AG09319 (cell line): ENCODE measurements at places on chromosomes 6 and 20.

DNA sequence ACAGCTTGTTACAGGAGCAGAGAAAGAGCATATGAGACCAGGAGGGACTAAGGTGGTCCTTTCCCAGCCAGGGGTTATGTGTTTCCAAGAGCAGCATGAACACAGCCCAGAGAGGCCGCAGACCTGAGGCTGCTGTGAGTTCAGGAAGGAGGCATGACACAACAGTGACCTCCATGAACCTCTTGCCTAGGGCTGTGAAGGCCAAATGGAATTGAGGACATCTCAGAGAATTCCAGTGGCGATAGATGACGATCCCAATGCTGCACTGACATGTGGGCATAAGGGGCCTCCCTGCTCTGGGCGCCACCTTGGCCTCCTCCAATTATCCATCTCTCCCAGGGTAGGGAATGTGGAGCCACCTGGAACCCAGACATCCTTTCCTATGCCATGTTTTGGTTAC lies 79.9 kb upstream of the FUCA2 start:
- no peak for DNase-seq

DNA sequence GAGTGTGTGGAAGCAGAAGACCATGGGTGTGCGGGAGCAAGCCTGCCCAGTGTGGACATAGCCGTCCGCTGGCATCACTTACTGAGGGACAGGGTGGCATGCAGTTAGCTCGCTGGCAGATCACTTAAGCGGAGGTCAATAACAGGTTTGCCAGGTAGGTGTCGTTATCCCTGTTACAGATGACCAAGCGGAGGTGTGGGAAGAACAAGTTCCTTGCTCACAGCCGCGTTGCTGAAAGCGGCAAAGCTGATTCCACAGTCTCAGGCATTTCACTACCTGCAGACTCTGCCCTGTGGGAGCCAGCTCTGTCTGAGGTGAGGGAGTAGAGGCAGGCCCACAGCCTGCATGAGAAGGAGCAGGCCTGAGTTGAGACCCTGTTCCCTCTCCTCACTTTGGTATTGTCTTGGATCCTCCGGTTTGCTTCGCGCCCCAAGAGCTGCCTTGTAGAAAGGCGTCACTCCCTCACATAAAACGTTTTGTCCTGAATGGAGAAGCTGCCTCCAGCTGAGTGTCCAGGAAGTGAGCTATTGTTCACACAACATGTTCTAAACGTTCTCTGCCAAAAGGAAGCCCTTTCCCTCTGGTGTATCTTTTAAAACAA lies 96.9 kb downstream of the TCP11 start:
- DNase-seq: no peak

GRCh38 chr6:50986319-50986718 lies 167.6 kb downstream of the TFAP2B start:
- DNase-seq: no peak

DNA sequence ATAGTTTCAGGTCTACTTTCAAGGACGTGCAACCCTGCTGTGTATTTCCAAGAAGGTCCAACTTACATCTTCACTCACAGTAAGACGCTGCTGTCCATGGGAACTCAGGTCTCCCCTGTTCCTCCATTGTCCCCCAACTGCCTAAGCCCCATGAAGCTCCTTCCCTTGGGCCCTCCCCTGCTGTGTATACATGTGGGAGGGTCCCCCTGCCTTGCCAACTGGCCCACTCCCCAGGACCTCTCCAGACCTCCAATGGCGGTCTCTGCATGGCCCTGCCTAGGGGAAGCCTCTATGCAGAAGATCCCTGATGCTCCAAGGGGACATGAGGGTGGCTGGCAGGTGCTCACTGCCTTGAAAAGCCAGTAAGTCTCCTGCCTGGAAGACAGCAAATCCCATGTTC lies 186.7 kb upstream of the CST7 start:
- no peak for DNase-seq

- no peak for DNase-seq
Observed at GRCh38 chr6:89961481-89961880, 67.2 kb downstream of the GJA10 start.

- no peak for DNase-seq
Observed at GRCh38 chr20:20859510-20859909, 147.1 kb upstream of the RALGAPA2 start.

DNA sequence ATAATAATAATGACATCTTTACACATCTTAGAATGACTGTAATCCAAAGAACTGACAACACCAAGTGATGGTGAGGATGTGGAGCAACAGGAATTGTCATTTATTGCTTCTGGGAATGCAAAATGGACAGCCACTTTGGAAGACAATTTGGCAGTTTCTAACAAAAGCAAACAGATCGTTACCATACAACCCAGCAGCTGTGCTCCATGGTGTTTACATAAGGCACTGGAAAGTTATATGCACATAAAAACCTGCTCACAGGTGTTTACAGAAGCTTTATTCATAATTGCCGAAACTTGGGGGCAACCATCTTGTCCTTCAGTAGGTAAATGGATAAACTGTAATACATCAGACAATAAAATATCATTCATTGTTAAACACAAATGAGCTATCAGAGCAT lies 18.3 kb upstream of the ASF1A start:
- no peak for DNase-seq

- DNase-seq: no peak
Observed at GRCh38 chr6:7809346-7809745, 83.4 kb downstream of the BMP6 start.

DNA sequence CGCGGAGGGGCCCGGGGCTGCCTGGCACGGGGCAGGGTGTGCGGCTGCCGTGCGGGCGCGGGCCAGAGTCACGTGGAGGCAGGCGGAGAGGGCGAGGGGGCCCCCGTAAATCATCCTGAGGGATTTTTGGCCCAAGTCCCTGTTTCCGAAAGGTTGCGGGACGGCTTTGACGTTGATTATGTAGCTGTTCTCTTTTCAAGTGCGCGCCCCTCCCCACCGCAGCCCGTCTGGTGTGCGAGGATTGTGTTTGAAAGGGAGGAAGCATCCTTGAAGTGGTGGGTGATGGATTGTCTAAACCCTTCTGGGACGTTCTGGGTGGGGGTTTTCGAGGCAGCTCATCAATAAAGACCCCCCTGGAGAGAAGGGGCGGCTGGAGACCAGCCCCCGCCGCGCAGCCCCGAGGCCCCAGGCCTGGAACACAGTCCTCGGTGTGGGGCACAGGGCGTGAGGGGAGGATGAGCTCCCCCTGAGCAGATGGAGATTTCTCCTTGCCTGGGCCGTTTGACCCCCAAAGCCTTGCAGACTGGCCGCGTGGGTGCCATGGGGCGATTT lies 7.0 kb upstream of the FOXF2 start:
- no peak for DNase-seq
